ENCODE measurements at places on chromosomes 4 and X.

GRCh38 chr4:76238236-76238635, 13.3 kb upstream of the FAM47E start:
- no peak for DNase-seq

DNA sequence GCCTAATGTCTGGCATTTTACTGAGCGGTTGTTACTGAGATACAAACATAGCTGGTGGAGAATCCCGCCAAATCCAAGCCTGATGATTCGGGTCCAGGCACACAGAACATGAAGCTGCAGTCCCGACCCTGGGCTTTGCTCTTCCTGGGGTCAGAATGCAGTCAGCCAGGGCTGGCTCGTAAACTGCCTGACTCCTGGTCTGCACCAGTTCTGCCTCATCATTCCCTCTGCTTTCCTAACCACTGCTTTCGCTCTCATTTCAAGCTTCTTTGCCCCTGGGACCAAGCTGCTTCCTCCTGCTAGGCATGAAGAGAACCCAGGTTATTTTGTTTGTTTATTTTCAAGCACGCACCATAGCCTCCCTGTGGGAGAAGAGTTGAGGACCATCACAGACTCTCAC, 39.3 kb downstream of the GATB start:
- no peak for DNase-seq

GRCh38 chrX:41001327-41001726, 83.9 kb upstream of the USP9X start:
- DNase-seq, result no peak

- DNase-seq, result no peak
These were observed 127.1 kb upstream of the PCDH18 start for GRCh38 chr4:137659431-137659830.

- no peak for DNase-seq
These were observed 2.2 kb downstream of the FUNDC2 start for GRCh38 chrX:155028877-155029291.

DNA sequence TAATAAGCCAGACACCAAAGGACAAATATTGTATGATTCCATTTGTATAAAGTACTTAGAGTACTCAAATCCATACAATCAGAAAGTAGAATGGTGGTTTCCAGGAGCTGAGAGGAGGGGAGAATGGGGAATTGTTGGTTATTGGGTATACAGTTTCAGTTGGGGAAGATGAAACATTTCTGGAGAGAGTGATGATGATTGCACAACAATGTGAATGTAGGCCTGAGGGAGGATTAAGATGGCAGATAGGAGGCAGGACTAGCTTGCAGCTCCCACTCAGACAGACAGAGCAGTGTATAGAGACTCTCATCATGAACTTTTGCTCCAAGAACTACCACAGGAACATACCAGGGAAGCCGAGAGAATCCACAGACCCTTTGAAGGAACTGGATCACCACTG, 75.7 kb upstream of the PAK3 start:
- no peak for DNase-seq

Measured in GM04504 (cell line).